ENCODE measurements at places on chromosomes 13 and 19.

- no peak for DNase-seq
Measured at GRCh38 chr13:43343645-43344044, 320.3 kb downstream of the DNAJC15 start.

DNA sequence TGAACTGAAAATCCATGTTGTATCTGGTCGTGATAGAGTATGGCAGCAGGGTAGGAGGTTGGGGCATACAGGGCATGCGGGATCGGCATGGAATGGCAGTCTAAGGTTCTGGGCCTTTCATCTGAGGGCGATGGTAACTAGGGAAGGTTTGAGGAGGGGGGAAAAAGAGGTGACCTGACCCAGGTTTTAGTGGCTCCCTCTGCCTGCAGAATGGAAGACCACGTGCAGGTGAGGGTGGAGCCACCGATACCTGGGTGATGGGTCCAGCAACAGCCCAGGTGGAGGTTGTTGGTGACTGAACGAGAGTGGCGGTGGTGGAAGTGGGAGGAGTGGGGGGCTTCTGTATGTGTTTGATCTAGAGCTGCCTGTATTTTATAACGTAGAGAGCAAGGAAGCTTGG is 3.8 kb downstream of the ZNF749 start:
- no peak for DNase-seq

GRCh38 chr13:59651479-59651878 is 512.2 kb downstream of the DIAPH3 start:
- no peak for DNase-seq

DNA sequence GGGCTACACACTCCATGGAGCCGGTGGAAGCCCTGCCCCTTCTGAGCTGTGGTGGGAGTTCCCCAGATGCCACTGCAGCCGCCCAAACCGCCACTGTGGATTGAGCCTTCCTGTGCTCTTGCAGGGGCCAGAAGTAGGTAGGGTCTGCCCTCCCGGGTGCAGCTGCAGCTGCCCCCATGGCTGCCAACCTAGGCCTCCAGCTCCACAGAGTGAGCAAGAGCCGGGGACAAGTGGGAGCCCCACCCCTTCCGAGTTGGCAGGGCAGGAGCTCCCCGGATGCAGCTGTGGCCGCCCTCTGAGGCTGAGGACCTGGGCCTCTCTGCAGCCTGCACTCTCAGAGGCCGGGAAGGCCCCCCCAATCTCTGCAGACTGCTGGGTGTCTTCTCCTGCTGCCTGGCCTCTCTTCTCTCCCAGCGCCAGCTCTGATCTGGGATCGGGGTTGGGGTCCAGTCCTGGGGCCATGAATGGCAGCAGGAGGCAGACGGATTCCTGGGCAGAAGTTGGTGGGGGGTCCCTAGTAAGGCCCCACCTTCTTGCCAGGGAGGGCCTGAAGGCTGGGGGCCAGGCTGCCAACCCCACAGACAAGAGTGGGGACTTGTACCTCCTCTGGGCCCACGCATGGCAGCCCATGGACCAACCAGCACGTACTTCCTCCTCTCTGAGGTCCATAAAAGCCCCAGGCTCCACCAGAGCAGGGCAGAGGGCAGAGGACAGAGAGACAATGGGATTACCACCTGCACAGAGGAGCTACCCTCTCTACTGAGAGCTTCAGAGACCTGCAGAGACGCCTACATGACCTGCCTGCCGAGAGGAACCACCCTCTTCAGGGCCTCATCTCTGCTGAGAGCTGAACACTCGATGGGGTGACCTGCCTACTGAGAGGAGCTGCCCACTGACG is 28.9 kb downstream of the AP2S1 start:
- DNase-seq, result no peak

GRCh38 chr13:108215436-108215835 is at the start of gene LIG4:
Gene LIG4 (minus strand): TSS chr13:108215536. CDS start chr13:108211268, 4,268 bp downstream.
- DNase-seq, result peak; percentile 91

- no peak for DNase-seq
Measured at GRCh38 chr19:32811151-32811550, 58.4 kb downstream of the SLC7A9 start.

DNA sequence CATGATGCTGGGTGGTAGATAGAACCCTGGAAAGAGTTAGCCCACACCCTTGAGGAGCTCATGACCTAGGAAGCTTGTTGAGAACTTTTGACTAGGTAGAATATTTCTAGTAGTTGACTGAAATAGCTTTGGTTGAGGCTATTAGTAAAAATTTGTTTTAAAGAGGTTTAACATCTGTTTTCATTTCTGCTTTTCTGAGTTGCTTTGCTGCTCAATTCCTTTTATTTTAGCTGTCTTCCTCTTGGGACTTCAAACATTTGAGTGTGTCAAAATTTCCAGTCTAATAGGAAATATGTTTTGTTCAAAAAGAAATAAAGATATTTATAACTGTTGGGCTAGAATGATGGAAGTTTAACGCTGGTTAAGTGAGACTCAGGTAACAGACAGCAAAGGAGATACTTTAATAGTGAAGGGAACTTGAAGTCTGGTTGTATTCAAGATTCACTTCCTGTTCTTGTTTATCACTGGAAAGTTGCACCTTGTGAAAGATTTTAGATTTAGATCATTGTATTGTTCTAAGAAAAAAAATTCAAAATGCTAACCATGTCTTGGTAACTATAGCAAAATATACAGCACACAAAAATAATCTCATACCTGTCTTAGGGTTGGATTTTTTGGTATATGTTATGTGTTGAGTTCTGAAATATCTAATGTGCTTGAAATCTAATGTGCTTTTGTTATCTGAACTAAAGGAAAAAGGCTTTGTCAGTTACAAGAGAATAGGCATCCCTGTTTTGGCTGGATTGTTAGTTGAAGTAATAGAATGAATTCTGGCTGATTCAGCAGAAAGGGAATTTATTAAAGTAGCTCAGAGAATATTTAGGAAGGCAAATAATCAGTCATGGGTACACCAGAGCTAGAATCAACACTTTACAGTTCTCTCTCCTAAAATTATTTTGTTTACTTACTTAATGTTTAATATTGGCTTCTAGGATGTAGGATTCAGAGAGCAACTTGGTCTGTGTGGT is 24.4 kb upstream of the GPR18 start:
- peak; percentile 33 for DNase-seq

Data from fibroblast of skin of abdomen (primary cell).